ENCODE measurements at places on chromosomes 6 and 20. TPM values are rescaled to one million over a fixed set of nuclear protein-coding genes. Genes with fewer than 3 reads are reported as not detected.

- DNase-seq: no peak
These were observed 165.7 kb upstream of the OLIG3 start for GRCh38 chr6:137659871-137660270.

DNA sequence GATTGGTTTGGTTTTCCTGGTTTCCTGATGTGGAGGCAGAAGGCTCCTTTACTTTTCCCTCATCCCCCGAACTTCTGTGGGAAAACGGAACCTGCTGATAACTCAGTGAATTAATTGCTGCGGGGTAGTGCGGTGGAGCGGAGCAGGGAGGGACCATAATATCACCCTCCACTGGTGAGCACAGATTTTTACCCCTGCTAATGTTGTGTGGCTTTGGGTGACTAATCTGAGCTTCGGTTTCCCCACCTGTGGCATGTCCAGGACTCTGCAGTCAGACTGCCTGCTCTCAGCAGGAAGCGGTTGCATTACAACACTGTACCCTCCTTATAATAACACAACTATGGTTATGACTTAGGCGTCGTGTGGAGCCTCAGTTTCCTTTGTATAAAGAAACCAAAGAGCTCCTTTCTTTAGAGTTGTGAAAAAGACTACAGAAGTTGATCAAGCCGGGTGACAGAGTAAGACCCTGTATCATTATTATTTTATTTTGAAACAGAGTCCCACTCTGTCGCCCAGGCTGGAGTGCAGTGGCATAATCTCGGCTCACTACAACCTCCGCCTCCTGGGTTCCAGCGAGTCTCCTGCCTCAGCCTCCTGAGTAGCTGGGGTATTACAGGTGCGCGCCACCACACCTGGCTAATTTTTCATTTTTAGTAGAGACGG is 2.2 kb upstream of the ID1 start:
- DNase-seq: no peak

DNA sequence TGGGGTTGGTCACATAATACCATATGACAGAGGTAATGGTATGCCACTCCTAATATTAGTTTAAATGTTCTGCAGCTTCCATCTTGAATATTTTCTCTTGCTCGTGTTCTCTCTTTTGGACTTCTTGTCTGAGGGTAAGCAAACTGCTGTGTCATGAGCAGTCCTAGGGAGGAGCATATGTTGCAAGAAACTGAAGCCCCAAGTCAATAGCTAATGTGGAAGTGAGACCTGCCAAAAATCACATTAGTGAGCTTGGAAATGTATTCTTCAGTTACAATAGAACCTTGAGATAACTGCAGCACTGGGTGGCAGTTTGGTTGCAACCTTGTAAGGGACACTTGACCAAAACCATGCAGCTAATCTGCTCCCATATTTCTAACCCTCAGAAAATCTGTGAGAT is 178.2 kb upstream of the IMPG1 start:
- no peak for DNase-seq

GRCh38 chr6:81126150-81126549 is 626.3 kb downstream of the TENT5A start:
- DNase-seq: no peak

The TFAP2D gene
- total RNA-seq: not detected

DNA sequence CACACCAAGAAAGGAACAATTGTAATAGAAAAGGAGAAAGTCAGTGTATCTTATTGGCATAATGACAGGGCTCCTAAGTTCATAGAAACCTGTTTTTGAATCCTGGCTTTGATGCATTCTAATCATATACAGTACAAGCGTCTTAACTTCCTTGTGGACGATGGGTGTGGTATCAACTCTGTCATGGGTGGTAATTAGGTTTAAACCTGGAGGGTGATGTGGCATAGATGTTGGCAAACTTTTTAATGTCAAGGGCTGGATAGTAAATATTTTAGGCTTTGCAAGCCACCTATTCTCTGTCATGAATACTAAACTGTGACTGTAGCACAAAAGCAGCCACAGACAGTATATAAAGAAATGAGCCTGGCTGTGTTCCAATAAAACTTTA is 138.7 kb upstream of the EDN1 start:
- no peak for DNase-seq

DNA sequence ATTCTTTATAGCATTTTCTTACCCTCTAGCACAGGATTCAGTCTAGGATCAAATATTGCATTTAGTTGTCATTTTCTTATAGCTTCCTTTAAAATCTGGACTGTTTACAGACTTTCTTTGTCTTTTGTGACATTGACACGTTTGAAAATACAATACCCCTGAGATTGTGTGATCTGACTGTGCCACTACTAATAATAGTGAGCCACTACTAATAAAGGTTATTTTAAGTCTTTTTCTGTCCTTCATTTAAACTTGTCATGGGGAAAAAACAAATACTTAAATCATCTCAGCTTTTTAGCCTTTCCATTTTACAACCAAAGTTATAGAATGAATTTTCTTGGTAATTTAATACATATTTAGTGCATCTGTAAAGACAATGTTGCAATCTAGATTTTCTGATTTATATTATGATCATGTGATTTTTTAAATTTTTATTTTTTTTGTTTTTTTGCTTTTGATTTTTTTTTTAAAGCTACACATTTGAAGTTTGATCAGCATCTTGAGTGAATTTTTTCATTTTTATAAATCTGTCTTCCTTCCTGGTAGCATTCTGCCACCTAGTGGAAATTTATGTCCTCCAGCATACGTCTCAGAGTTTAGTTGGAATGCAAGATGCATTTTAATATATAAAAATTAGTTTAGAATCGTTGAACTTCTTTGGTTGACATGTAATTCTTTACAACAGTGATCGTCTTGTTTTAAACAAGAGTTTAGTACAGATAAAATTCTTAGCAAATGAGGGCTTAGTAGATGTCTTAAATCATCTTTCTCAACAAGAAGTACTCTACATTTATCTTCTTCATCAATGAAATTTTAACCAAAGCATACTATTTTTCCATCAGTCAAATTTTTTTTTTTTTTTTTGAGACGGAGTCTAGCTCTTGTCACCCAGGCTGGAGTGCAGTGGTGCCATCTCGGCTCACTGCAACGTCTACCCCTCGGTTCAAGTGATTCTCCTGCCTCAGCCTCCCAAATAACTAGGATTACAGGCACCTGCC is 119.4 kb downstream of the NCOA3 start:
- DNase-seq: no peak

- no peak for DNase-seq
These were observed 50.2 kb downstream of the GFRA4 start for GRCh38 chr20:3612795-3613572.

The MYLK4 gene
- total RNA-seq: 0.25 TPM

The SLC12A5 gene
- not detected for total RNA-seq

GRCh38 chr6:124719913-124720312 is 242.3 kb upstream of the RNF217 start:
- DNase-seq: no peak

DNA sequence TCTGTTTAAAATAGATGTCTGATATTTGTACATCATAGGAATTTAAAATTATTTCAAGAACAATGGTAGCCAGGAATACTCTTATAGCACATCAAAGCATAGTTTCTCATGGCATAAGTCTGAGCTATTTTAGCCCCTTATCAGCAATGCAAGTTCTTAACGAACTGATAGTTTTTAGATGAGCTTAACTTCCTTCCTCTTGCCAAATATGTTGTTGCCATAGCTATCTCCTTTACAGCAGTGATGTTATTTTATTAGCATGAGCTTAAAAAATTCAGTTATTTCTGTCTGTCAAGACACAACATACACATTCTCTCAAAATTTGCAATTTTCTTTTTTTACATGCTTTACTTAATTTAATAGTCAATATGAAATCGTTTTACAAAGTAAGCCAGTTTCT is 867.2 kb downstream of the PHF3 start:
- DNase-seq: no peak

- DNase-seq: no peak
These were observed 140.3 kb downstream of the FLRT3 start for GRCh38 chr20:14197097-14197496.

DNA sequence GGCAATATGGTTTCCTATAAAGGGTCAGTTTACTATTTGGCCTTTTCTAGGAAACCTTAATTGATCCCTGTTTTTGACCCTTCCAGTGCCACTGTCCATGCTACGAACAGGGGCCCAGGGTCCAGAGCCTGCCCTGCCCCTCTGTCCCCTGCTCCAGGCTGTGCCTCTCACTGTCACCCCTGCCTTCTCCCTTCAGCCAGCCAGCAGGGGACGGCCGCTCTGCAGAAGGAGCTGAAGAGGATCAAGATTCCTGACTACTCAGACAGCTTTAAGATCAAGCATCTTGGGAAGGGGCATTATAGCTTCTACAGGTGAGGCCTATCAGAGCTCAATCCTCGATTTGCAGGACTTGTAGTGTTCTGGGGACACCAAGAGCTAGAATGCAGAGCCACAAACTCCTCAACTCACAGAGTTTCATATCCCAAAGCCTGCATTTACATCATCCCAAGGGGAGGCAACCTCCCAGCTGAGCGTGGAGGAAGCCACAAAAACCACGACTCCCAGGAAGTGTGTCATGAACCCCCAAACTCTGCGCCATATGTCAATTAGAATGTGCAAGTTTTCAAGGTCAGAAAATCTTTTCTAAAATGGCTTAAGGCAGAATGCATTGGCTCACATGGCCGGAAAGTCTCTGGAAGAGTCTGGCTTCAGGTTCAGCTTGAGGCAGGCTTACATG is 3.6 kb downstream of the BPI start:
- DNase-seq: no peak

DNA sequence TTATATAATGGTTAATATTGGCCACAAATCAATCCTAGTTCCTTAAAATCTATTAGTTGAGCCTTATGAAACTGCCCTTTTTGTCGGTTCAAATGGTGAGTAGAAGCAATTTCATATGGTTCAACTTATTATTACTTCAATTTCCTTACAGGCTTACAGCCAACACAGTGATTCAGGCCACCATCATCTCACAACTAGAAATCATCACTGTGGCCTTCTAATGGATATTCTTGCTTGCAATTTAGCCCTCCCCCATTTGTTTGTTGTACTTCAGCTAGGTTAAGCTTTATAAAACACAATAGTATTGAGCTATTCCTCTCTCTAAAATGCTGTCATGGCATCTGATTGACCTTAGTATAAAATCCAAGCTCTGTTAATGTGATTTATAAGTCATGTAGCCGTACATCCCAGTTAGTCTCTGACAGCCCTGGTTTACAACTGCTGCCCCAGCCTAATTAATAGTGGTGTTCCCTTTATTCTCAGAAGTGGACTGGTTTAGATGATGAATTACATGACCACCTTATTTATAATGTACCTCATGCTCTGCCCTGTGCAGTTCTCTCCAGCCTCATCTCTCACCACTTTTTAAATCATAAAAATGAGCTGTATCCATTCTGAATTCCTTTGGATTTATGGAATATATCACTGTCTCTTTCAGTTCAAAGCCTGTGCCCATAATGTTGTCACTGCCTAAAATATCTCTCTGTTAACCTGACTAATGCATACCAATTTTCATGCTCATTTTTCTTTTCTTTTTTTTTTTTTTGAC is 36.7 kb downstream of the LAMA2 start:
- no peak for DNase-seq

DNA sequence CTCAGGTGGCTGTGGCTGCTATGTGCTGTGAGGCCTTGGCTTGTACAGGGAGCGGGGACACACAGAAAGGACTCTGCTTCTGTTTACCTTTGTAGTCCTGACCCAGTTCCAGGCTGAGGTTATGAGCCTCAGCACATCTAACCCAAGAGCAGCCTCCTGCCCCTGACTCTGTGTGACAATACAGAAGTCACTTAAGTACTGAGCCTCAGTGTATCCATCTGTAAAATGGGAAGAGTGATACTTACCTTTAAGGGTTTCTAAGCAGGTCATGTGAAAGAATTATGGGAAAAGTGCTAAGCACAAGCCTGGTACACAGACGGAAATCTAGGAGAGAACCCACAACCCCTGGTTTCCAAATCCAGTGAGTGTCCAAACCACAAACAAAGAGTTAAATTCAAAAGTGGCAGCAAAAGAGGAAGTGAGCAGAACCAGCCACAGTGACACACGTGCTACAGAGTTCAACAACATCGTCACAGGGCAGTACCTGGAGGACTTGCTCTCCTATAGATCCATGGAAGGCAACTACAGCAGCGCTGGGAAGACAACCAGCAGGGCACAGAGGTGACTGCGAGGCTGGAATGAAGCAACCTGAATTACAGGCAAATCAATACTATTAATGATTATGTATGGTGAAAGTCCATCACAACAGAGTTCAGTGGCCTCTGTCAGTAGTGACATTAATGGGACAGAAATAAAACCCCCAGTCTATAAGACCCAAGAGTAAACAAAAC is 12.5 kb downstream of the TRIM26 start:
- peak; percentile 85 for DNase-seq

DNA sequence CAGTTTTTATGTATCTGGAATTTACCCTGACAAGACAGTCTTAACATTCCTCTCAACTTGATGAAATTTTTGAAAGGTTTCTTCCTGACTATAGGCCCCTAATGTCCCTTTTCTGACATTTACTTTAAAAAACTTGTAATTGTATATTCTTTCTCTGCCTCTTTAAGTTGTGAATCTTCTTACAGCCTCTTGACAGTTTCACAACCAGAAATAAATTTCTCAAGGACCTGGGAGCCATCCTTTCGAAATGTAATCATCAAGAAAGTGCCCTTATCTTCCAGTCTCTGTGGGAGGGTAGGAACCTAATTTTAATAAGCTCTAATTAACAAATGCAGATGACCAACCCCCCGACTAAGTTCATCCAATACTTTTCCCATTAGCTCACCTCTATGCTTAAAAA is 403.6 kb upstream of the GJE1 start:
- DNase-seq: no peak

The NKX2-4 gene
- not detected for total RNA-seq

DNA sequence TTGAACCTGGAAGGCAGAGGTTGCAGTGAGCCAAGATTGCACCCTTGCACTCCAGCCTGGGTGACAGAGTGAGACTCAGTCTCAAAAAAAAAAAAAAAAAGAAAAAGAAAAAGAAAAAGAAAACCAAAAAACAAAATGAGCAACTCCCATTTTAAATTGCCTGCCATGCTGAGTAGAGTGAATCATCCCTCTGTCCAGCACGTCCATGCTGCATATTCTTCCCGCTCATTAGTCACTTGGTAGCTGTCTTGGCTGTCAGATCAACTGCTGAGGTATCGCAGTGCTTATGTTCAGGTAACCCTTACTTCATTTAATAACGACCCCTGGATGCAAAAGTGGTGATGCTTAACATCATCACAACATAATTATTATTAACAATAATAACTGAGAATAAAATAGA is 72.6 kb upstream of the RNF24 start:
- no peak for DNase-seq

All from left lobe of liver (tissue), 2 donors.